ENCODE measurements at places on chromosomes 1 and 21.

DNA sequence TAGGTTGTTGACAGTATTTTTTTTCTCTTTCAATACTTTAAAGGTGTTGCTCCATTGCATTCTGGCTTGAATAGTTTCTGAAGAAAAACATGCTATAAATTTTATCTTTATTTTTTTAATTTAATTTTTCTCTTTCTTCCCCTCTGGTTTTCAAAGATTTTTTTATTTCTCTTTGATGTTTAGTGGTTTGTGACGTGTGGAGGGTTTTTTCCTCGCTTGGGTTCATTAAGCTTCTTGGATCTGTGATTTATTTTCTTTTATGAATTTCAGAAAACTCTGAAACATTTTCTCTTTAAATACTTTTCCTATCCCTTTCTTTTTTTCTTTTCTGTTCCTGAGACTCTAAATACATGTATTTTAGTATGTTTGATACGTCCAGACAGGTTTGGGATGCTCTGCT lies 9.3 kb downstream of the SLC30A7 start:
- DNase-seq: no peak

DNA sequence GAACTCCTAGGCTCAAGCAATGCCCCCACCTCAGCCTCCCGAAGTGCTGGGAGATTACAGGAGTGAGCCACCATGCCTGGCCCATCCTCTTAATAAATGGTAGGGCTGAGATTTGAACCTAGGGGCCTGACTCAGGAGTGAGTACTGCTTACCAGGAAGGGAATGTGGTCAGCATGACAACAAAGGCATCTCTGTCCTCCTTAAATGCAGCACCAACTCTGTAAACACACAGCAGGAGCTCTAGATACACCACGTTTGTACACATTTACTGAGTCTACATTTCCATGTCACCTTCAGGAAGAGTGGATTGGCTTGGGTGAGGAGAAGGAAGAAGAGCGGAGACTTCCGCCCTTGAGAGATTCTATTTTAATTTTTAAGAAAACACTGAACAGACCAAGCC lies 38.5 kb downstream of the HIVEP3 start:
- no peak for DNase-seq

GRCh38 chr1:204962742-204963632 lies 80.0 kb upstream of the CNTN2 start:
- DNase-seq: no peak

DNA sequence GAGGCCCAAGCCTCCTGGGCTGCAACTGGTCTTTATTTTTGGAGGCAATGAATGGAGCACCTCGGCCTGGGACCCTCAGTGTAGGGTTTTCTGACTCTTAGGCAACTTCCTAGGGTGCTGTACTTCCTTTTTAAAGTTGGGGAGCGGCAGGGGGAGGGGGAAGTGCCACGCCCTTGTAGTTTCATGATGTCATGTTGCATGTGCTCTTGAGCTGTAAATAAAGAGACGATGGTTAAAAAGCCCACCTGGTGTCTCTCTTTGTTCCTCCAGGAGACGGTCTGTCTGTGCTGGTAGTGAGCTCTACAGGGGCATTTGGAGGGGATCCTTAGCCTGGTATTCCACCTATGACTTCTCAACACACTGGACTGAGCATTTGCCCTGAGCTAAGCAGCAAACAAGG lies 10.3 kb upstream of the AGTRAP start:
- no peak for DNase-seq

DNA sequence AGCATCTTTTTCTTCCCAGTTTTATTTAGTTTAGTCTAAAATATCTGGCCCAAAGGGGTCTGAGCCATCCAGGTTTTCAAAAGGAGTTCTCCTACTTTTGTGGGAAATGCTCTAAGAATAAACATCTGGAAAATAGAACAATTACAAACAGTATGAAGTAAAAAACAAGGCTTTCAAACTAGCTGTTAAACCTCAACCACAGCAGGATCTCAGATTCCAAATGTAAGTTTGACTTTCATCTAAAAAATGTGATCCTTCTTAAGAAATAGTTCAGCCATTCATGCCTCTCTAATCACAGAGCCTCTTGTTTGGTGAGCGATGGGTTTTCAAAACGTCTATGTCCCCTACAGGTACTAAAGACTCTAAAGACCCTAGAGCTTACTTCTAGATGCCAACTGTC lies 413.5 kb downstream of the DUSP10 start:
- no peak for DNase-seq

GRCh38 chr1:202661136-202661845 lies 49.0 kb downstream of the SYT2 start:
- DNase-seq: no peak

GRCh38 chr21:36564647-36565046 lies 84.7 kb upstream of the CLDN14 start:
- DNase-seq: no peak

DNA sequence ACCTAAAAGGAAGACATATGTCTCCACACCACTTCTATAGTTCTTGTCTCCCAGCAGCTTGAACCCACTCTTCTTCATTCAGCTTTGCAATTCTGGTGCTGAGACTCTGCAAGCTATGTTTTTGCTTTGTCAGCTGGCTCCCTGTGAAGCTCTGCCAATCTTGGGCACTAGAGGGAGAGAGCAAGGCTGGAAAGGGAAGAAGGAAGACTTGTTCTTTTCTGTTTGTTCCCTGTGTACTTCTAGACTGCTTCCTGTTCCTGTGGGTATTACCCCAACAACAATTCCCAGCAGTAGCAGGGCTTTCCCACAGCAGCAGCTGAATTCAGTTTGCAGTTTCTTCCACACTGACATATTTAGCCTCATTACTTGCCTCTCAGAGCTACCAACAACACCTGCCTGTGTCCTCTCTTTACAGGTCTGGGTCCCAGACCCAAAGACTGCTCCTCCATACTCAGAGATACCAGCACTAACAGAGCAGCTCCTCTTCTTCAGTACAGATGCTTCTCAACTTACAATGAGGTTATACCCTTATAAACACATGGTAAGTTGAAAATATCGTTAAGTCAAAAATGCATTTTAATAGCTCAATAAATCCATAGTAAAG lies 275.2 kb upstream of the NEGR1 start:
- no peak for DNase-seq
